ENCODE measurements at places on chromosomes 5 and 9.

GRCh38 chr9:4196886-4197285 is 103.0 kb downstream of the GLIS3 start:
- no peak for DNase-seq

DNA sequence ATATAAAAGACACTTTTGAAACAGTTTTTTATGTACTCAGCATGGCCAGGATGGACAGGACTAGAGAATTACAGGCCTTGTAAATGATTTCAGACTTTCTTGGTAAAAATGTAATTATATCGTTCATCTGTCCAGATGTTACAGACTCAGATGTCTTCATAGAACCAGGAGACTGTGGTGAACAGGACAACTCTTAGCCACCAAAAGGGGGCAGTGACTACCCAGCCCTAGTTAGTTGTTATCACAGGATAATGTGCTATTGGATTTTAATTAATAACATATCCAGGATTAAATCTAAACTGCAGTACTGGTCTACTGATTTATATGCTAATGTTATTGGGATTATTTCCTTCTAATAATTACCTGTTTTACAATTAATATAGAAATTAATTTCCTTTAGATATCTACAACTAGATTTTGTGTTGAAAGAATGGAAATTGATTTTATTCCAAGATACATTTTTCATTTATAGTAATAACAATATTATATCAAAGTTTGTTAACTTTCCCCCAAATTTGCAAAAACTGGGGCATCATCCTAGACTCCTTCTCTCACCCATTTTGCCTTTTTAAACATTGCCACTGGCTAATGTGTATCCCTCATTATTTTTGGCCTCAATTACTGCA is 99.4 kb downstream of the MTREX start:
- peak; percentile 53 for DNase-seq

- no peak for DNase-seq
Measured at GRCh38 chr9:108021096-108021710, 531.6 kb upstream of the KLF4 start.

DNA sequence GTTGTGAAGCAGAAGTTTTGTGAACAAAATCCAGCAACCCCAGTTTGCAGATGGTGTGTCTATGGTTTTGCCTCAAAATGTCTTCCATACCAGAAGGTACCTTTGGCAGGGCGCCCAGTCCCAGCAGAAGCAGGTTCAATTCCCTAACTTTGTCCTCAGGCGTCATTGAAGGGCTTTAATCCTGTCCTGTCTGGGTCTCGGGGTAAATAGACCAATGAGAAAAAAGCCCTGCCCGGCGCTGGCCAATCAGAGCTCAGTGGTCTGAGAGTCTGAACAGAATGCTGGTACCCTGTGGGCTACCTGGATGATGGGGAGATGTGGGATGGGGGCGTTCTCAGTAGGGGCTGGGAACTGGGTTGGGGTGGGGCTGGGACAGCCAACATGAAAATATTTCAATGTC is 6.2 kb upstream of the ST6GALNAC4 start:
- DNase-seq: peak; percentile 26

- no peak for DNase-seq
Measured at GRCh38 chr5:155530046-155530445, 516.5 kb downstream of the KIF4B start.

DNA sequence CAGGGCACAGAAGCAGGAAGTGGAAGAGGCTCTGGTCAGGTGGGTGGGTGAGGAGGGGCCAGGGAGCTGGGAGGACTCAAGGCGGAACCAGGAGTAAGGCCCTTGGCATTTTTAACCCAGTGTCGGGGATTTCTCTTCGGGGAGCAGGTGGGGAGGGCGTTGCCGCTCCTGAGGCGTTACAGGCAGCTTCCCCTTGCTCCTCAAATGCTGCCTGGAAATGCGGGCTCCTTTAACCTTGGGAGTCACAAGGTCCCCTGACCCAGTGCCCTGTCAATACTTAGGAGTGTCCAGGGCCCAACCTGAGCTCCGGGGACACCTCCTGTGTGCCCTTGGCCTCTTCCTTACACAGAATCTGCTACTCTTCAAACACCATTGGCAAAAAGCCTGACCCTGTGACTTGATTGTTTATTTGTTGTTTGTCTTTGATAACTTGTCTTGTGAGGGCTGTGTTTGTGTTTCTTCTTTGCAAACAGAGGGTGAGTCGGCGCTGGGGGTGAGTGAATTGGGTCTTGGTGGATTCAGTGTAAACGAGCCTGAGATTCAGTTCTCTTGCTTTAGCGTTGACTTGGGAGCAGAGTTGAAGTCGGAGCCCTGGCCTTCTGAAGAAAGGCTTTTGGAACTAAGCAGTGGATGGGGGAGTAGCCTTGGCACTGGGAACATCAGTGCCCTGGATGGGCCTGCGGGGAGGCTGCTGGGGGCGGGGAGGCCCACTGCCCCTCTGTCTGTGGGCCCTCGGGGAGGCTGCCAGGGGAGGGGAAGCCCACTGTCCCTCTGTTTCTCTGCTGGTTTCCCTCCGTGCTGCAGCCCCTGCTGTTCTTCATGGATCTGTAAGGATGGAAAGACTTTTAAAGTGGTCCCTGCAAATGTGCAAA is 300.7 kb upstream of the IRX4 start:
- DNase-seq: no peak

DNA sequence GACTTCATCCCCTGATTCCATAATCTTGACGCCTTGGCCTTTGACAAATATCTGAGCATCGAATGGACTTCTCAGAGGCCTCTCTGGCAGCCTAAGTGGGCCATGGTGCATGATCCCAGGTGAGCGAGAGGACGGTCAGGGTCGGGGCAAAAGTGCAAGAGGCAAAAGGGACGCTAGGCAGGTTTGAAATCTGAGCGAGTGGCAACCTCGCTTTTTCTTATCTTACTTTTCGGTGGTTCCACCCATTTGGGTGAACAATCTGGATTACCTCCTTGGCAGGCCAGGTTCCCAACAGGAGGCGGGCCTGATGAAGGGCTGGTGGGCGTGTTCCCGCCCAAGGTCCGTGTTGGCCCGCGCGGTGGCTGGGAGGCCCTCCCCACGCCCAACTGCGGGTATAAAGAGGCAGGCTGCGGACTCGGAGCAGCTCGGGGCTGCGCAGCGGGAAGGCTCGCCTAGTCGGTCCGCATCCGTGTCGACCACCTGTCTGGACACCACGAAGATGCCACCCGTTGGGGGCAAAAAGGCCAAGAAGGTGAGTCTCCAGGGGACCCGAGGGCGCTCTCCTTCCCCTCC is at the start of gene BHMT:
Gene BHMT (plus strand): TSS at position 423 of the 573 bp plus-strand sequence. CDS start 77 bp downstream, at position 500.
- DNase-seq: no peak

- no peak for DNase-seq
Measured at GRCh38 chr5:149406203-149406978, 27.3 kb upstream of the IL17B start.
